ENCODE measurements at places on chromosomes 2 and 18.

GRCh38 chr18:48667276-48668254 lies 128.7 kb downstream of the CTIF start:
- DNase-seq, result no peak

DNA sequence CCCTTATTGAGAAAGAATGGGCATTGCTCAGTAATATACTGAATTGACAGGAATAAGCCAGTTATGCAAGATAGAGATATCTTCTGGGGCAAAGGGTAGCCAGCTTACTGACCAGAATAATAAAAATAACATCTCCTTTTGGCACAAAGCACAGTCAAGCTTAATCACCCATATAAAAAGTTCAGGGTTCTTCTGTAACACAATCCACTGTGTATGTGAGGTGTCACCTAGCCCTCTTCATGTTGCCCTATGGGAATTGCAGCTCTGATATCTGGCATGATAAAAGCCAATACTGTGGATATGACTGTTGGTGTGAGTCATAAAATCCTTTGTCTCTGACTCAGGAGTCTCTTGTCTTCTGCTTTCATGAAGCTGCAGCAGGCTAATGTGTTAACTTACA lies 90.8 kb downstream of the DSEL start:
- DNase-seq, result peak; percentile 77

DNA sequence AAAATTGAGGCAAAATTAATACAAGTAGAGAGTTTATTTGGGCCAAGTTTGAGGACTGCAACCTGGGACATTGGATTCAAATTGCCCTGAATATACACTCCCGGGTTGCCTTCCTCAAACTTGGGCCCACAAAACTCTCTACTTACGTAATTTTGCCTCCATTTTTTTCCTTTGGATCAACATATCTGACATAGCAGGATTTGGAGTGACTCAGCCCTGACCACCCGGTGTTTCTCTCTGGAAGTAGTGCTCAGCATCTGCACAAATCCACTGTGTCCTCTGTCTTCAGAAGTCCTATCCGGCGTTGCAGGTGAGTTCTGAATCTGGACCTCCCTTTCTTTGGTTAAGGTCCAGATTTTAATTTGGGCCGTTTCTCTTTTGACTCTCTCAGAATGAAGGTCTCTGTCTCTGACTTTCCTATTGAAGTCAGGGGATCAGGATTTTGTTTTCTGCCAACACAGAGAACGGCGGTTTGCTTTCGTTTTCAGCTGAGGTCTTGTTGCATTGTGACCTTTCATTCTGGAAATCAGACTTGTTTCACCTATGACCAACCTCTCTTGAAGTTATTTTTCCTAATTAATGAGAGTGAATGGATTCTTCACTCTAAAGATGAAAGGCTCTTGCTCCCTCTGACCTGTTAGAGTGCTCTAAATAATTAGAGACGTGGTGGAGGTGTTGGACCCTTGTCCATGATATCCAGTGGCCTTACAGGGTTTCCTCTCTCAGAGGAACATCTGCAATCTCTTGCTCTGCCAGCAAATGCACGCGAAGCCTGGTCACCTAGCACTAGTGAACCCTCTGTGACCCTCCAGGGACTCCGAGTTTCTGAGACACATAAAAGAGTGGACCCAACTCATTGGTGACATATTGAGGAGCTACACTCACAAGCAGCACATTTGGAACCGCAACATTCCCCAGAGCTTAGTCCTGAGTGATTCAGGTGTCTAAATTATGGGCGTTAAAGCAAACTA lies 13.6 kb downstream of the TCF23 start:
- no peak for DNase-seq

GRCh38 chr2:120735746-120736170 lies at the start of gene GLI2:
Gene GLI2, plus strand, starts transcription at chr2:120735868. Its CDS starts 61,453 bp downstream, at chr2:120797321.
- peak; percentile 83 for DNase-seq

GRCh38 chr18:51137891-51138290 lies 59.6 kb downstream of the MEX3C start:
- DNase-seq, result no peak

- DNase-seq, result no peak
Measured at GRCh38 chr2:47720559-47720958, 62.4 kb upstream of the MSH6 start.

- DNase-seq, result no peak
Measured at GRCh38 chr18:55265984-55266383, 306.7 kb upstream of the CCDC68 start.

GRCh38 chr2:152504618-152505017 lies 169.6 kb downstream of the FMNL2 start:
- no peak for DNase-seq

GRCh38 chr2:165863810-165864261 lies 69.8 kb upstream of the GALNT3 start:
- DNase-seq, result no peak

- DNase-seq, result peak; percentile 10
Measured at GRCh38 chr2:170122883-170123547, 54.9 kb upstream of the MYO3B start.

GRCh38 chr18:41418598-41418997 lies 536.4 kb upstream of the PIK3C3 start:
- DNase-seq, result no peak

DNA sequence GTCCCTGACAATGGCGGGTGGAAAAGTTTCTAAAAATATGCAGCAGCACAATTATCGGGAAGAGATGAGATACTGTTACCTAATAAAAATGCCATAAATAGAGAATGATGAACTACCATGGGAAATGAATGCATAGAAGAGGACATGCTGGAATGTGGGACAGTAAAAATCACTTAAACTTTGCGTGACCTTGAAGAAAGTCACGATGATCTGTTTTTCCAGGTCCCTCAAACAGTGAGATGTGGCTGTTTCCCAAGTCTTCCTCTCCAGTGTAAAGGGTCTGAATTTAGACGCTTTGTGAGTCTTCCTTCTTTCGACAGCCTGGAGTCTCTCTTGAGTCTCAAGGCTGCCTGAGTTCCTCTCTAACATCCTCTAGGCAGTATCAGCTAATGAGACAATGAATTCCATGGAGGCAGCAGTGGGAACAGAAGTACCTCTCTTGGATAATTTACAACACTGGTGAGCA lies 1.4 kb downstream of the CLUL1 start:
- DNase-seq, result no peak

DNA sequence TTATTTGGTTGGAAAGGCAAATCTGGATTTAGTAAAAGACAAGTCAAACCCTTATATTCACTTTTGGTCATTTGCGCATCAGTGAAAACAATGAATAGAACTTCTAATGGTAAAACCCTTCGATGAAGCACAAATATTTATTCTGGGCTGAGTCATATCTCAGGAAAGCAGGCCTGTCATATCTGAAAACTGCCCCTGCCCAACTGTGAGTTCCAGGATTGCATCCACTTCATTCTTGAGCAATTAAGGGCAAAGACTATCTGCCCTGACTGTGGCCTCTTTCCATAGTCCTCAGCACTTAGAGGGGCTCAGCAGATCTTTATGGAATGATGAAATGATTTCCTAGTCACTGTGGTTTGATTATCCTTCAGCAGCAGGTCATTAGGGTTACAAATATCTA lies 795.2 kb upstream of the ID2 start:
- DNase-seq, result no peak

DNA sequence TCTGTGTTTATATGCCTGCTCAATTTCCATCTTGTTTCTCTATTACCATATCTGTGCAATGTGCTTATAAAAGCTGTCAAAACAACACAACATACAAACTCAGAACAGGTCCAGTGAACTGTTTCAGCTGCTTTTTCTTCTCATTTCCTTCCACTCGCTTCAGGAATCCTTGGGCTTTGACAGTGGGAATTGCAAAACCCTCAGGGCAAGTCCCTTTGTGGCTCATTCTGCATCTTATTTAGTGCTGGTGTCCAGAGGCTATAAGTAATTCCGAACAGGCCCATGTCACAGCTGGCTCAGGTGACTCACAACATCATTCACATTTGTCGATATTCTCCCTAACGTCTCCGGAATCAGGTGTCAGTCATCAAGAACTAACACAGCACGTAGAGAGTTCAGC lies 309.9 kb upstream of the ZNF521 start:
- no peak for DNase-seq

DNA sequence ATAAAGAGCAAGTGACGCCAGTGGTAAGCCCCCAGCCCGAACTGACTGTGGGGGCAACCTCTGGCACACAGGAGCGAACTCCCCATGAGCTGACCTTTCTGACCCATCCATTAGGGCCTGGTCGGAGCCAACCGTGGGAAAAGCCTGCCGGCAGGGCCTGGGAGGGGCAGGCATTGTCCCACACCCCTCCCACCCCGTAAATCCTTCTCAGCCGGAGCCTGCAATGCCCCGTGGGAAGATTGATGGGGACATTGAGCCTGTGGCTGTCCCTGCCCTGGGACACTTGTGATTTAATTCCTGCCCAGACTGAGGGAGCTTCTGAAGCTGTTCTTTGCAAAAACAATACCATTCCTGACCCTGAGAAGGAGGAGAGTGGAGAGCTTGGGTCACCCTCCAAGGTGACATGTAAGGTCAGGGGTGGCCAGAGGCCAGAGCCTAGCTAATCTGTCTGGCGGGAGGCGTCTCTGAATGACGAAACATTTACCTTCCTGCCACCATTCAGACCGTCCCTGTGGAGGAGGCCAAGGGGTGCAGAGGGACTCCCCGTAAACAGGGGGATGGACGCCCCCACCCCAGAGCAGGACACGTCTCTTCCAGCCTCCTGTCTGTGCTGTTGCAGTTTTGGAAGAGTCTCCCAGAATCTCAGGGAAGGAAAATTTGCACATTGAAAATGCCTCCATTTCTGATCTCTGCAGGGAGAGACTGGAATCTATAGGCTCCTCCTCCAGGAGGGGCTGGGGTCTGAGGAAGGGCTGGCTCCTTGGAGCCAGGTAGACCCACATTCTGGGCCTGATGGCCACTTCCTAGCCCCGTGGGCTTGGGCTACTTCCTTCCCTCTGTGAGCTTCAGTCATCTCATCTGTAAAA lies 51.2 kb upstream of the HS6ST1 start:
- DNase-seq, result no peak

DNA sequence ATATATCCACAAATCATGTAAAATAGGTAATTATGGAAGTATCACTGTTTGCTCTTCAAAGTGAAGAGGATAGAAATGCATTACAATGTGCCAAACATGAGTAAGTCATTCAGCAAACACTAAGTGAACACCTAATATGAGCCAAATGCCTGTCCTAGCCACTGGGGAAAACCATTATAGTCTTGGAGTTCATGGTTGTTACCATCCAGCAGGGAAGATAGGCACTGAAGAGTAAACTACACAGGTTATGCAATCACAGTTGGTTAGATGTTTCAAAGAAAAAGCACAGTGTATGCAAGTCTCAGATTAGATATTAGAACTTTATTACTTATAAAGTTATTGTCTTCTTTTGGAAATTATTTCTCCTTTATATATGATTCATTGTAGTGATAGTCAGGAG lies 3.9 kb upstream of the SERPINB2 start:
- DNase-seq, result no peak

DNA sequence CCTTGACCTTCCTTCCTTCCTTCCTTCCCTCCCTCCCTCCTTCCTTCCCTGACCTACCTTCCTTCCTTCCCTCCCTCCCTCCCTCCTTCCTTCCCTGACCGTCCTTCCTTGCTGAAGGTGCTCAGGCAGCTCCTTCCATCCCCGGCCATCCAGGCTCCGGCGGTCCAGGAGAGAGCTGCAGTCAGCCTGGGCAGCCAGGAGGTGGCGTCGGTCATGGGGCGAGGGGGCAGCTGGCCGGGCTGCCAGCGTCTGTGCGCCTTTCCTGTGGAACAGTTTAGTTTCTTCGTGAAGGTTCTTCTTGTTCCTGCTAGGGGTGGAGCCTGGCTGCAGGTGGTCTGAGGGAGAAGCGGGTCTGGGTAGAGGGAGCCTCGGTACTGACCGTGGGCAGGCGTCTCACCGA lies 15.7 kb downstream of the GPR35 start:
- peak; percentile 74 for DNase-seq

GRCh38 chr2:204312105-204312504 lies 233.2 kb upstream of the PARD3B start:
- DNase-seq, result no peak

DNA sequence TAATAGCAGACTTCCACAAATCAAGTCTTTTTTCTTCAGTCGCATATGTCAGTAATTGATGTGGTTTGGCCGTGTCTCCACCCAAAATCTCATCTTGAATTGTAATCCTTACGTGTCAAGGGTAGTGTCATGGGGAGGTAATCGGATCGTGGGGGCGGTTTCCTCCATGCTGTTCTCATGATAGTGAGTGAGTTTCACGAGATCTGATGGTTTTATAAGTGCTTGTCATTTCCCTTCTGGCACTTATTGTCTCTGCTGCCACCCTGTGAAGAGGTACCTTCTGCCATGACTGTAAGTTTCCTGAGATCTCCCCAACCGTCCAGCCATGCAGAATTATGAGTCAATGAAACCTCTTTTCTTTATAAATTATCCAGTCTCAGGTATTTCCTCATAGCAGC lies 478.8 kb downstream of the PTPRM start:
- DNase-seq, result no peak

- no peak for DNase-seq
Measured at GRCh38 chr2:33619028-33619427, 19.9 kb upstream of the FAM98A start.

DNA sequence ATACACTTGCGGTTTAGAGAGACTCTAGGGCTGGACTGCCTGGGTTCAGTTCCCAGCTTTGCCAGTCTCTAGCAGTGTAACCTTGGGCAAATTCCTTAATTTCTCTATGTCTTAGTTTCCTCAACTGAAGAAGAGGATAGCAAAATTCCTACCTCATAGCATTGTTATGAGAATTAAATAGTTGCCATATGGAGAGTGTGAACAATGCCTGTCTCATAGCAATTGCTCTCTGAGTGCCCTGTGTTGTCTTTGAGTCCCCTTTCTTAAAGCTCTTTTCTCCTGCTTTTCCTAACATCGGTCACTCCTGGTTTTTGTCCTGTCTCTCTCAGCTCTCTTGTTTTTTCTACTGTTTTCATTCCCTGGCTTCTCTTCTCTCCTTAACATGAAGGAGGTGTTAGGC lies 116.8 kb upstream of the ALPP start:
- peak; percentile 57 for DNase-seq

DNA sequence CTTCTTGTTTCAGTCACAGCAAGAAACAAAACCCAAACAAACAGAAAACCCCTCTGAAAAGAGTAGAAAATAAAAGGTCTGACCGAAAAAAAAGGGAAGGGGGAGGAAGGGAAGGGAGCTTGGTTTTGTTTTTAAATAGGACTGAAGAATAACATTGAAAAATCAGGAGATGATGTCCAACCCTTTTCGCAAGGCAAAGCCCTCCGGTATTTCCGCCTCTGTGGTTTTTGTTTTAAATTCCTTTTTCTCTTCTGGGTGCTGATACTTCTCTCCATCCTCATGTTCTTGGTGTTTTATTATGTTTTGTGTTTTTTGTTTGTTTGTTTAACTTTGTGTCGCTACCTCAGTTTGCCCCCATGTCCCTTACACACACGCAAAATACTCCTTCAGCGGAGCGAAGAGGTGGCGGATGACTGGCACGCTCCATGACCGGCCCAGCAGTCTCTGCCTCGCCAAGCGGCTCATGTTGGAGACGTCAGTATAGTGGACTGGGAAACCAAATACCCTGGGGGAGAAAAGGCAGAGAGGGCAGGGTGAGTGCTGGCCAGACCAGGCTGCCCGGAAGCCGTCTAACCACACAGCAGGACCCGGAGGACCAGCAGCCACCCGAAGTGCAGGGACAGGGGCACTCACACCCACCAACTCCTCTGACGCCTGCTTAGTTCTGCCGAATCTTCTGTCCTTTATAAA lies 65.7 kb upstream of the POMC start:
- DNase-seq, result no peak

GRCh38 chr2:3728104-3729054 lies 25.0 kb downstream of the DCDC2C start:
- peak; percentile 29 for DNase-seq
